SW480 (cell line): ENCODE measurements at places on chromosomes 6 and 20.
A peak's percentile ranks its signal among the peaks of the same experiment; 100 is the strongest.

- DNase-seq = no peak
Measured at GRCh38 chr6:87588756-87589407, 905 bp downstream of the RARS2 start.

- DNase-seq = no peak
Measured at GRCh38 chr6:160203522-160203921, 55.1 kb downstream of the SLC22A2 start.

- no peak for DNase-seq
Measured at GRCh38 chr6:79861023-79861422, 86.3 kb downstream of the ELOVL4 start.

GRCh38 chr6:130366107-130367005, 539 bp downstream of the TMEM200A start:
- DNase-seq = peak; percentile 6

DNA sequence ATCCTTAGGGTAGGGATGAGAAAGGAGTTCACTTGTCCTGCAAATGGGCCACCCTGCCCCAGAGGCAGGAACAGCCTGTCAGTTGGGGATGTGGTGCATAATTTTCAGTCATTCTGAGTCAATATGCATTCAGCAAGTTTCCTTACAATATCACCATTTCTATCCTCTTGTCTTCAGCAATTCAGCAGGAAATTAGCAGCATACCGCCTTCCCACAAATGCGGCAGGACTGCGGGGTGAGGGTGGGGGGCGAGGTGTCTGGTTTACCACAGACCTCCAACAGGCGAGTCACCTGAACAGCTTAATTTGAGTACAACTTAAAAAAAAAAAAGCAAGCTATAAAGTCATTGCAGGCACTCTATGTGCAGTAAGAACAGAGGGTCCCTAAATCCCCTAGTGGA, 126.8 kb downstream of the MAP3K7 start:
- DNase-seq = no peak

GRCh38 chr6:115573861-115574260, 486.8 kb downstream of the FRK start:
- no peak for DNase-seq

DNA sequence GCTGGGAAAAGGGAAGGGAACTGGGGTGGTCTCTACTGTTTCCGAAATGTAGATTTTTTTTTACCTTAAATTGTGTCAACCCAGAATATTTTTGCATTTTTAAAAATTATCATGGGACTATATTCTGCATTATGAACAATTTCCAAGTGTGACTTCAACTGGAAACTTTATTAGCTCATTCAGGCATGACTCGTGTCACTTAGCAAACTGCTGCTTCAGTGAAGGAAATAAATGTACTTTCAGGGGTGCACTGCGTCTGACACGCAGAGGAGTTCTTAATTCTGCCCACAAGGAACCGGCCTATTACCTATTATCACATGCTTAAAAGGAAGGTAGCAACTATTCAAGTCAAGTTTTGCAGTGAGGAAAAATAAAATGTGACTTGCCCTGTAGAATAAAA, 291.3 kb upstream of the PRDM1 start:
- no peak for DNase-seq

GRCh38 chr20:43450841-43451799, 6.6 kb upstream of the SRSF6 start:
- no peak for DNase-seq

GRCh38 chr6:27668442-27669294, 195.8 kb upstream of the ZNF184 start:
- DNase-seq = peak; percentile 69
